ENCODE measurements at places on chromosomes 6 and 20.
A peak's percentile ranks its signal among the peaks of the same experiment; 100 is the strongest.

DNA sequence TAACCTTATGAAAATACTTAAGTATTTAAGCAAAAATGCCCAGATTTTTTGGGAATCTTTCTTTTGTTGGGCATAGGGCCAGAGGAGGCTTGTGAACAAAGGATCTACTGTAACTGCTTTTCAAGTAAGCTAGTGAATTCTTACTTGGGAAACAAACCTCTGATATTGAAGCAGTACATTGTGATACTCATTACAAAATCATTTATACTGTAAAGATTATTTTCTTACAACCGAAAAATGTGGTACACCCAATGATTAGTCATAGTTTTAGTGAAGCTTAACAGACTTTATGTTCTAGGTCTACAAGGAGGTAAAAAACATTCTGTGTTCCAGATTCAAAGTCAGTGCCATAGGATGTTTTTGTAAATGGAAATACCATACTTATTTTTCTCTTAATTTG is 272.9 kb upstream of the KCNQ5 start:
- DNase-seq, result no peak

DNA sequence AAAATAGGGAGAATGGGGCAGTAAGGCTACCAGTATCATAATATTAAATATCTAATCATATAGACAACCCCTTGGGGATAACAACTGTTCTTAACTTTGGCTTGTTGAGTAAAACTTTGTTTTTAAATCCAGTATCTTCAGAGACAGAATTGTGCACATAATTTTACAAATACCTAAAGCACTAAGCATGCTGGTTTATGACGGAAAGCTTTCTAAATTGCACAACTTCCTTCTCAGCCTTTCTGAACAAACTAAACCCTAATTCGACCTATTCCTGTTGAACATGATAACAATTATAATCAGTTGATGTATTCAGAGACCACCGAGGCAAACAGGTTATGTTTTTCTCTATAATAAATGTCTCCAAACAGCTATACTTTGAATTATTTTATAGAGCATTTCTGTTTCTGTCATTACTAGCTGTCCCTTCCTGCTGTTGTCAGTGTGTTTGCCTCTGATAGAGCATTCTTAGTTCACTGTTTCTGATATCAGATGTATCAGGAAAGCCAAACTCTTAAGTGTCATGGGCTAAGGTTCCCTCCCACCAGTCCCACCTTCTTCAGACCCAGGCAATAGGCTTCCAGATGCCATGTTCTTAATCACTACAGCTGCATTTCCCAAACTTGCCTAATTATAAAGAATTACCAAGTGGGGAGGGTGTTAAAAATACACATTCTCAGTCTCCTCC is 8.7 kb downstream of the ZHX3 start:
- no peak for DNase-seq

DNA sequence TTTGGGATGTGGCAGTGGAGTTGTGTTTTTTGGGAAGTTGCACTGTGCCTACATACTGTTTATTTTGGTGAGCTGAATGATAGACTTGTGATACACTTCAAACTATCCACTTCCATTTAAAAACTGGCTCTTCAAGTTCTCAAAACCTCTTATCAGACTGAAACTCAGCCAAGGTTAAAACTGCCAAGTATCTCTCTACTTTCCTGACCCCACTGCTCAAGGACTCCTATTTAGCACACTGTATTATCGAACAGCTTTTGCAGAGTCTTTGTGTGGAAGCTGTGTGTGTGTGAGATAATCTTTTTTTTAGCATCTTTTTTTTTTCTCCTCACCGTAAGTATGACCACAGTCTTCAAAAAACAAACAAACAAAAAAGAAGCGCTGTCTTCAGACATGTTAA is 21.1 kb downstream of the STX11 start:
- no peak for DNase-seq

DNA sequence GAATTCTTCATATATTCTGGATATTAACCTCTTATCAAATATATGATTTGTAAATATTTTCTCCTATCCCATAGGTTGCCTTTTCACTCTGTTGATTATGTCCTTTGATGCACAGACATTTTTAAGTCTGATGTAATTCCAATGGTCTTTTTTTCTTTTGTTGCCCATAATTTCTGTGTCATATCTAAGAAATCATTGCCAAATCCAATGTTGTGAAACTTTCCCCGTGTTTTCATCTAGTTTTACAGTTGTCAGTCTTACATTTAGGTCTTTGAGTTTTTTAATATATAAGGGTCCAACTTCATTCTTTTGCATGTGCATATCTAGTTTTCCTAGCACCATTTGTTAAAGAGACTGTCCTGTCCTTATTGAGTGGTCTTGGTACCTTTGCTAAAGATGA is 111.5 kb downstream of the SESN1 start:
- no peak for DNase-seq

DNA sequence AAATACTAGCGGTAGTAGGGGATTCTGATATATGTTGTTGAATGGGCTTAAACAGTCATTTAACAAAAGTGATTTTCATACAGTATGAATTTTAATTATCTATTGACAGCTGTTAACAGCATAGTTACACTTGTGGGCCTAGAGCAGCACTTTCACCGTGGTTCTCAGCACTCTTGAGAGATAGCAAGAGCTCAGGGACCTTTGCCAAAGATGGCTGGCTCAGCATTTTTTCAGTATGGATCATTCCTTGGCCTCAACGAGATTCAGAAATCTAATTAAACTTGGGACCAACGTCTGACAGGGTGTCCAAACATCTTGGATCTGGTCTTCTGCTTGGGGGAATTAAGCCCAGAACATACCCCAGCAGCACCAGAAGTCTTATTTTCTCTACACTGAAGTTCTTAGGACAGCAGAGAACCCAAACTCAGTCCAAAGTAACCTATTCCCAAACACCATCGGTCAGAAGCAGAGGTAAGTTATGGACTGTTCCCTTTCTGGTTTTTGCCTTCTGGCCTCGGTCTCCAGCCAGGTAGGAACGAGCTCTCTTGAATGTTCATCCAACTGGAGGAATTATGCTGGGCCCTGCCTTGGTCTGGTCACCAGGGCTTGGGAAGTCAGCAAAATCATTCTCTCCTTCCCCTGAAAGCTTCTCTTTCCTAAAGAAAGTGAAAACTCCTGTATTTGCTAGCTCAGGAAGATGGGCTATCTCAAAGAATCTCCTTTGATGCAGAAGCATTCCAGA is 25.7 kb downstream of the PRPH2 start:
- DNase-seq, result no peak

DNA sequence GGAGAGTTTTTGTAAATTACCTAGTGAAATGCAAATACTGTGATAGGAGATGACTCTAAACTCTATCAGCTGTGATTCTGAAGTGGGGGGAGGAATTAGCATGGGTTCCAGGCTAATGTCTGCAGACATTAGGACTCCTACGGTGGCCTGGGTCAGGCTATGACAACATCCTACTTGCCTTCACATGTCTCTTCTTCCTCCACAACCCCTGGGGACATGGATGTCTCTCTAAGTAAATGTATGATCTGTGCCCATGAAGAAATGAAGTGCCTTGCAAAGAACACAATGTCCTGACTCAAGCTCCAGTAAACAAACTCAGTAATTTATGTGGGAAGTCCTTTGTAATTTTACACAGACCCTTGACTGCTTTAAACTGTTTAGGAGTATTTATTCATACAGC is 165.8 kb upstream of the EEF1E1 start:
- DNase-seq, result no peak

GRCh38 chr6:31572041-31572911 is at the start of gene LTA:
TSS of gene LTA (plus strand) at chr6:31572289. CDS start at chr6:31572743, 454 bp downstream.
- DNase-seq, result no peak

- DNase-seq, result no peak
These were observed 27.2 kb downstream of the ARID1B start for GRCh38 chr6:156804402-156804801.

GRCh38 chr6:142612956-142613355 is 311.1 kb downstream of the ADGRG6 start:
- no peak for DNase-seq

DNA sequence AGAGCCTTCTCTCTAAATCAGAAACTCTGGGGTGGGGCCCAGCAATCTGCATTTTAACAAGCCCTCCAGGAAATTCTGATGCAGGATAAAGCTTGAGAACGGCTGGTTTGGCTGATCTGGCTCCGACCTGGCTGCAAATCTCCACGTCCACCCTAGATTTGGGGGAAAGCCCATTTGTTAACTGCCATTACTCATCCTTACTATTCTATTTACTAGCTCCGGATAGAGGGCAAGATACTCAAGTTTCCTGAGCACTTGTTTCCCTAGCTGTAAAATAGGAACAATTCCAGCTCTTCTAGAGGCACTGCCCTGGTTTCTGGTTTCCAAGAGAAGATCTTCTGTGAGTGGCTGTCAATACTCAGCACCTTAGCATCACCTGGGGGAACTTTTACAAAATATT is 44.4 kb downstream of the DAAM2 start:
- no peak for DNase-seq

- DNase-seq, result no peak
These were observed 37.7 kb downstream of the TMEM181 start for GRCh38 chr6:158597565-158597964.

GRCh38 chr20:757506-757905 is 10.8 kb downstream of the SLC52A3 start:
- no peak for DNase-seq

DNA sequence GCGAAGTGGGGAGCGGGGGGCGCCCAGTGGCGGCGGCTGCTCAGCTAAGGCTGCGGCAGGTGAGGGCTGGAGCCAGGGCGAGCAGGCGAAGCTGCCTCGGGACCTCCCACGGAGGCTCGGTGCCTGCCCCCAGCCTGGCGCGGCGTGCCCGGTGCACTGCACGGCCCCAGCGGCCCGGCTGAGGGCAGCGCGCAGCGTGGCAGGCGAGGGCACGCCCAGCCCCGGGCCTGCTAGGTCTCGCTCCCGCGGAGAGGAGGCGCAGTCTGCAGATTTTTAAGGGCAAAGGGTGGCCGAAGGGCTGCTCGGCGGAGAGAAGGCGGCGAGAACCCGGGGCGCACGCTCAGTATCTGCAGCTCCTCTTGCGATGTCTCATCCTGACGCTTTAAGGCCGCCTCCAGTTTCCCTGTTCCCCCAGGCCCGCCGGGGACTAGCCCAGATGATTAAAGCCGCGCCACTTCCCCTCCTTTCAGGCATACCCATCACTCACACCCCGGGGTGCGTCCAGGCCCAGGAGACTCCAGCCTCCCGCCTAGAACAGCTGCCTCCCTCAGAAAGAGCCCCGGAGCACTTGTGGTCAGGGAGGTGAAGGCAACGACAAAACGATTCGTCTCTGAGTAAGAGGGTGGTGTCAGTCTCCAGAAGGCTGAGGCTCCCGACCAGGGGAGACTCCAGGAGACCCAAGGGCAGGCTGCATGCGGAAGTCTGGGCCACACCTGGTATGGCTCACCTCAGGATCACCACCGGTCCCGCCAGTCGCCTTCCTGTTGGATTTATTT is at the start of gene FERMT1:
Gene FERMT1 (minus strand): TSS at position 158 of the 776 bp plus-strand sequence. CDS start 3,476 bp downstream, outside the sequence.
- peak; percentile 84 for DNase-seq

DNA sequence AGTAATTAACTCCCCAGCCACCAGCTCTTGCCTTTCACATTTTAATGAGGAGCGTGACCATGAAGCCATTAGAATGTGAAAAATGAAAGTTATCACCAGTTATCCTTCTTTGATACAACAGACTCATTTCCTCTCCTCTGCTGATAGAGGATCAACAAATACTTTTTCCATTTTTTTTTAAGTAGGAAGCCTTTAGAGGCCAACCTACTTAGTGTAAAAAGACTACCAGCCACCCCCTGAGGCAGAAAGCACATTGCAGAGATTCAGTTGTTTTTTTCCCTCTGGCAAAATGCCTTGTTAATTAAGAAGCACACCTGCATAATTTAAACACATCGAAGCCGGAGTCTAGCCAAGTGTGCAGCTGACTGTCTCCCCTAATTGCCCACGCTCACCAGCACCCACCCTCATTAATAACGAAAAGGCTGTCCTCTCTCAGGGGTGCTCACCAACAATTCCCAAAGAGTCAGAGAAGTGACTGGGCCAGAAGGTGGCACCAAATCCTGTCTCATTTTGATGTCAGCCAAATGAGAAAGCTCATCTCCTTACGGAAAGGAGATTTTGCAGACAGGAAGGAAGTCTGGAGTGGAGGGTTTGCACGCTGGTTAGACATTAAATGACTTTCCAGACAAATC is 60.9 kb upstream of the MC3R start:
- peak; percentile 49 for DNase-seq

- peak; percentile 74 for DNase-seq
These were observed 4.7 kb downstream of the DSN1 start for GRCh38 chr20:36768768-36769430.

DNA sequence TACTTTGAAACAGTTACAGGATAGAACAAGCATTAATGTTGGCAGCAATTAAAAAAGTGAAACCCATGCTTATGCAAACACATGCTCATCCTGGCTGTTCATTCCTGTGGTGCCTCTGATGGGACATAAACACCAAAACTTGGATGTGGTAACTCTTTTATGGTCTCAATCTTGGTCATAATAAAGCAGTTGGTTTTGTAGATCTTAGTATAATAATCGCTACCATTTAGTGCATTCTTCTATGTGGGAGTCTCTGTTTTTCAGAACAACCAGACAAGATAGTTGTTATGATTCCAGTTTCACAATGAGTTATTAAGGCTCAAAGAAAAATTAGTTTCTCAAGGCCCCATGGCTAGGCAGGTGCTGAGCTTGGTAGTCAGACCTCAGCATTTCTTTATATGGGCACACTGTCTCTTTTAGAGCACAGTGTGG is 184.0 kb downstream of the UTRN start:
- no peak for DNase-seq

DNA sequence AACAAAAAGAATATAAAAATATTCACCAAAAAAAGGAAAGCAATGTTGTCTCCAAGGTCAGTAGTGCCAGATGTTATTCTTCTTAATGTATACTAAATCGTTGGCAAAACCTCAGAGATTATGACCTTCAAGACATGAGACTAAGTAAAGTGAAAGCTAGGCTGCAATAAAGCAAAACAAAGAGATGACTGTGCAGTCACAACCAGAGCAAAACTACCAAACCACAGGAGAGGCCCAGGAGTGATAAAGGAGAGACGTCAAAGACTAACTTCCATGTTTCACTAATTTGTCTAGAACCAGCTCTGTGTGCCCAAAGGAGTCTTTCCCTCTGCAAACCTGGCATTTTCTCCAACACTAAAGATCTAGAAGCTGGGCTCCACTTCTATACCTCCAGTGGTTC is 155.9 kb upstream of the POU3F2 start:
- DNase-seq, result no peak

Data from T47D (cell line).